T-helper 17 cell (primary cell): ENCODE measurements at places on chromosomes 4 and X. TPM values are rescaled to one million over a fixed set of nuclear protein-coding genes. Genes with fewer than 3 reads are reported as not detected.
A peak's percentile ranks its signal among the peaks of the same experiment; 100 is the strongest.

GRCh38 chr4:1012034-1012739, 761 bp downstream of the FGFRL1 start:
- no peaks in the 10 kb centered on the region for H3K36me3 ChIP-seq
- peak; percentile 26 for DNase-seq
- no peak overlapping the region for H3K27ac ChIP-seq
- peaks cover 10% of the 10 kb centered on the region for H3K4me1 ChIP-seq
- H3K27me3 ChIP-seq: peaks cover 16% of the 10 kb centered on the region

- no peak for DNase-seq
- H3K4me3 ChIP-seq: no peak overlapping the region
- H3K27me3 ChIP-seq: no peaks in the 10 kb centered on the region
- peaks cover 4% of the 10 kb centered on the region for H3K36me3 ChIP-seq
- H3K4me1 ChIP-seq: no peaks in the 10 kb centered on the region
- H3K27ac ChIP-seq: no peak overlapping the region
Measured at GRCh38 chrX:101229170-101229569, 9.6 kb downstream of the DRP2 start.

GRCh38 chr4:85756938-85757337, 282.0 kb downstream of the ARHGAP24 start:
- no peak for DNase-seq
- no peak overlapping the region for H3K27ac ChIP-seq
- no peaks in the 10 kb centered on the region for H3K36me3 ChIP-seq
- no peak overlapping the region for H3K4me3 ChIP-seq

DNA sequence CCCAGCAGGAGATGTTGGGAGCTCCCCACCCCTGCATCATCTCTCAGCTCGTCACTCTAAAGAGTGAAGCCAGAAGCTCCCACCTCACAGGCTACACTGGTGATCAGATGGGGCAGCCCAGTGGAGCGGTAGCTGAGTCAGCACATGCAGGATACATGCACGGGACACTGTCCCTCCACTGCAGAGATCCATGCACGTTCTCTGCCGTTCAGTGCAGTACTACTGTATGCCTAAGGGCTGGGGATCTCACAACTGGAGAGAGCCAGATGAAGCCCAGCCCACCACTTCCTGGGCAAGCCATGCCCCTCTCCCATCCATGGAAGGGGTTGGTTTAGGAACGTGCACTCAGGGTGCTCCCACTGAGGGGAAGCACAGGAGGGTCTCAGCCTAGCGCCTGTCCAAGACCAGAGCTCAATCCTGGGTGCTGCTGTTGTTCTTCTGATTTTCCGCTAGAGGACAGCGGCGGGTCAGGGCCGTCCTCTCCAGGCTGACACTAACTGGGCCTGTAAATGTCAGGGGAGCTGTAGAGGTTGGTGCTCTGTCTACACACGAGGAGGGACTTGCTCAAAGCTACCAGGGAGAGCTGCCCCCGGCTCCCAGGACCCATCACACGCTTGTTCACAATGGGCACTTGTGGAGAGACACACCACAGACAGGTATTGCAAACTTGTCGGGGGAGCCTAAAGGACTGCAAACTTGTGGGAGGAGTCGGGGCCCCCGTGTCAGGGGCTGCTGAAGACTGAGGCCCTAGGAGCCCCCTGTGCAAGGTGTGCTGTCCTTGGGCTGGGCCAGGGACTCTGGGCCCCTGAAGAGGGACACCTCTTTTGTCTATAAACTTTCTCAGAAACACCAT, 18.2 kb upstream of the ABLIM2 start:
- H3K36me3 ChIP-seq: no peaks in the 10 kb centered on the region
- DNase-seq: peak; percentile 34
- H3K4me3 ChIP-seq: no peak overlapping the region
- peak overlapping the region; percentile 39 for H3K27ac ChIP-seq

DNA sequence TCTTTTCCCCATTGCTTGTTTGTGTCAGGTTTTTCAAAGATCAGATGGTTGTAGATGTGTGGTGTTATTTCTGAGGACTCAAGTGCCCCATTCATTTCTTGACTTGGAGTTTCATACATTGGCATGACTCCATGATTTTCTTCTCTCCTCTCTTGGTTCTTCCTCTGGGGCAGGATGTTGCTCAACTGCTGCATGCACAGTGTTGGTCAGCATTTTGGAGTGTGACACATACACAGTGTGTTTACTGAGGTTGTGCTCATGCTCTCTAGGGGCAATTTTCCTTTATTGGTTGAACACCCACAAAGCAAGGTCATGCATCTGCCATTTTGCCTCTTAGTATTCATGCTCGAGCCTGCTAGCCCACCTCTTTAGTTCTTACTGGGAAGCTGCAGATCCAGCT, 1993.8 kb downstream of the ARAP2 start:
- no peak overlapping the region for H3K4me3 ChIP-seq
- no peaks in the 10 kb centered on the region for H3K36me3 ChIP-seq
- H3K27me3 ChIP-seq: no peaks in the 10 kb centered on the region
- no peak overlapping the region for H3K27ac ChIP-seq
- no peaks in the 10 kb centered on the region for H3K4me1 ChIP-seq
- no peak for DNase-seq

SERTM2 gene
- total RNA-seq: not detected

DNA sequence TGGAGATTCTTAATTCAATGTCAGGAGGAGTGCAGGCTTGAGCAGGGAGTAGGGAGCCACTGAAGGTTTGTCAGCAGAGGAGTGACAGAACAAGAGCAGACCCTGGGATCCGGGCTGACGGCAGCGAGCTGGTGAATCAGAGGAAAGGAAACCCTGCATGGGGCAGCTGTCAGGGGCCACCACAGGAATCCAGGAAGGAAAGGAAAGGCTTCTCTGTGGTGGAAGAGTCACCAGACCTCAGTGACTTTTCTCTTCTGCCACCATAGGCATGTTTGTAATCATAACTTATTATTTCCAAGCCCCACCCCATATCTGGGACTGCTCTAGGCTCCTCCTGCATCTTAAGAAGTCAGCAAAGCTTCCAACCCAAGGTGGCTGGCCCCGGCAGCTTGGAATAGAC, 150.9 kb downstream of the BCOR start:
- no peaks in the 10 kb centered on the region for H3K4me1 ChIP-seq
- no peak for DNase-seq
- H3K27me3 ChIP-seq: no peaks in the 10 kb centered on the region
